ENCODE measurements at places on chromosomes 5 and 9.

- no peak for DNase-seq
Observed at GRCh38 chr5:127298036-127298429, 7.4 kb downstream of the MEGF10 start.

DNA sequence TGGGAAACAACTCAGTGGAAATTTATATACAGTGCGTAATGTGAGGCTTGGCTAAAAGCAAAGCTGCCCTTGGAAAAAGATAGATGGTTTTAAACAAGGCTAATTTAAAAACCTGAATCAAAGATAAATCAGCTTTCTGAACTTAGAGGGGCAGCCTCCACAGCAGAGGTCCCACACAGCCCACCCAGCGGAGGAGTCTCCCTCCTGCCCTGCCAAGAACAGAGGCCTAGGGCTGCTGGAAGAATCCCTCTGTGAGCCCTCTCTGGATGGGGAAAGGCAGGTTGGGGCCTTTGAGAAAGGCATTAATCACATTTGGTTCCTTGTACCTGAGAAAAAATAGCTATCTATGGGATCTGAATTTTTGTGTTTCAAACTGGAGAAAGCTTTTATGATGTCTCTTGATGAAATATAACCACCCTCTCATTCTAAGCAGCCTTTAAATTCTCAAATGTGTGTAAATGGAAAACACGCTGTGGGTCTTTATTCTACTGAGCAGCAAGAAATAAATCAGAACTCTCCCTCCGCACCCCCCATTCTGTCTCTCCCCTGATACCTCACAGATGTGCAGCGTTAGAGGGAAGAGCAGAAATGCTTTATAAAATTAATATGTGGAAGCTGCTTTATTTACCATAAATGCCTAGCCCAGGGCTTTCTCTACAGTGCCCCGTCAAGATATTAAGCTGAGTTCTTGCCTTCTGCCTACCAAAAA, 329.2 kb downstream of the EFNA5 start:
- no peak for DNase-seq

DNA sequence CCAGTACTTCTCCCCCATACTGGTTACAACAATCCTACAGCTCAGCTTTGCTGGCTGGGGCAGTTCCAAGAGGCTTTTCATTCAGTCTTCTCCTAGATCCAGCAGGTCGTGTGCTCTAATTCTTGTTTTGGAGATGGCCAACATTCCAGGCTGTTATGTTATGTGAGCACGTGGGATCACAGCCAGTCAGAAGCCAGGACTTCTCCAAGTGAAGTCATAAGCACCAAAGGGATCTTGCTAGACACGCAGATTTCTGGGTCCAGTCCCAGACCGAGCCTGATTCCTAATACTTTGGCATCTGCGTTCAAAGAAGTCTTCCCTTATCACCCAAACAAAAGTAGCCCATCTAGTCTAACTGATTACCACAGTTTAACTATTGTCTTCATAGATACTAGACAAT, 1.4 kb upstream of the LARP1 start:
- DNase-seq, result peak; percentile 26

- DNase-seq, result no peak
Observed at GRCh38 chr5:92552206-92553160, 1028.5 kb downstream of the NR2F1-AS1 start.
